ENCODE measurements at places on chromosomes 3 and 15. TPM values are rescaled to one million over a fixed set of nuclear protein-coding genes. Genes with fewer than 3 reads are reported as not detected.

The APOD gene
- polyA plus RNA-seq: not detected

The ALPK3 gene
- polyA plus RNA-seq: 0.03 TPM

DNA sequence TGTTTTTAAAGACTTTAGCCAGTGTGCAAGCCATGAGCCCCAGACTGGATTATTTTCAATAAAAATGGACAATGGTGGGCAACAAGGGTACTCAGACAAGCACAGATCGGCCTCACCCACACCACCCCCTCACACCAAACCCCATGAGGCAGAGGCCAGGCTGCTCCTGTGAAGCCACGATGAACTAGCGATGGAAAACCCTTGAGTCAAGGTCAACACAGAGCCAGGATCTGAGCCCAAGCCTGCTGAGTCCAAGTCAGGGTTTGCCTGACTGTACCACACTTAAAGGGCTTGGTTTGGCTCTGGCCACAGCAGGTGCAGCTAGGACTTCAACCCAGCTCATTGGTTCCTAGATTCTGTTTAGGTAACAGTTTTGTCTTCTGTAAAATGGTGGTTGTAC lies 131.5 kb upstream of the SLC2A2 start:
- H3K4me1 ChIP-seq: no peaks in the 10 kb centered on the region
- H3K4me3 ChIP-seq: no peak overlapping the region
- no peaks in the 10 kb centered on the region for H3K27me3 ChIP-seq
- no peak overlapping the region for H3K27ac ChIP-seq
- DNase-seq: no peak
- H3K36me3 ChIP-seq: peaks cover 38% of the 10 kb centered on the region

DNA sequence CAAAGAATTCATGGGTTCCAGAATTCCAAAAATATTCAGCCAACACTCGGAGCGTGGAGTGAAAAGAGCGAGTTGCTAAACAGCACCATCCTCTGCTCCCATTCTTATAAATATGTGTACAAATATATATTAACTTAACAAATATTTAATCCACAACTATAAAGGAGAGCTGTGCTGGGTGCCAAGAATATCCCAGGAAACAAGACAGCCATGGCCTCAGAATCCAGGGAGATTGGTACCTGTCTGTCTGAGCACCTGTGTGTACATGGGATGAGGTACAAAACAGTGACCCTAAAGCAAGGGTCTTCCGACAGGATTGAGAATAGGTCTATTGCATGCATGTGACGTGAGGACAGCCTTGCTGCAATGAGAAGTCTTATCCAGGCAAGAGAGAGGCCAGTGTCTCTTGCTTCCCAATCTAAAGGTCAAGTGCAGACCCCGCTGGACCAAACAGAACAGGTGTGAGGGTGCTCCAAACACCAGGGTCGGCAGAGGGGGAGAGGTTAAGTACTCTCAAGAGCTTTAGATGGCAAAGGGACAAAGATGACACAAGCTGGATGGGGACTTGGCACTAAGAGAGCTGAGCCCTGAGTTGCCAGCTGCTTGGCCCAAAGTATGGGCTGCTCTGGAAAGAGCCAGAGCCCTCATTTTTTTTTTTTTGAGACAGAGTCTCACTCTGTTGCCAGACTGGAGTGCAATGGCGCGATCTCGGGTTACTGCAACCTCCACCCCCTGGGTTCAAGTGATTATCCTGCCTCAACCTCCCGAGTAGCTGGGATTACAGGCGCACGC lies 36.2 kb downstream of the HOMER2 start:
- no peak overlapping the region for H3K4me3 ChIP-seq
- no peaks in the 10 kb centered on the region for H3K27me3 ChIP-seq
- DNase-seq: no peak
- no peak overlapping the region for H3K27ac ChIP-seq
- no peaks in the 10 kb centered on the region for H3K36me3 ChIP-seq

DNA sequence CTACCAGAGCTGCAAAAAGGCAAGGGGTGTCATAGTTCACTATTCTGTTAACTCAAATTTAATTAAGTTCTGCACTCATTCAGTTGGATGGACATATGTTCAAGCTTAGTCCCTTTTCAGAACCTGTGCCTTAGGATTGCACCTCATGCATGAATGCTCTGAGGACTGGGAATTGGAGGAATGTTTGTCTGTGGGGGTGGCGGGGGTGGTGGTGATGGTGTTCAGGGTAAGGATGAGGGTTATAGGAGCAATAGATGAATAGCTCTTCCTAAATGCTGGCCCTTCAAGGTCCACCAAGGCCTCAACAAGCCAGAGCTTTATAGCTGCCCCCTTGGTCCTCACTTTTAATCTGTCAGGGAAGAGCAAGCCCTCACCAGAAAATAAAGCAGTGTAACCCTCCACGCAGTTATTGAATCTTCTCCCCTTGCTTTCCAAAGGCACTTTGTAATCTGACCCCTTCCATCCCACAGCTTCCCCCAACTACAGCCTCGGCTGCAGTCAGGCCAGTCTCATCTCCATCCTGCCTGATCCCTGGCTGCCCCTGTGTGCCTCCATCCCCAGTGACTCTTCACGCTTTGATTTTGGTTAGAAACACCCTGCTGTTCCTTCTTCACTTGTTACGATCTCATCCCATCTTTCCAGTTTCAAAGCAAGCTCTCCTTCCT lies 221.6 kb upstream of the LMCD1 start:
- no peak overlapping the region for H3K27ac ChIP-seq
- H3K27me3 ChIP-seq: no peaks in the 10 kb centered on the region
- H3K4me3 ChIP-seq: no peak overlapping the region
- no peaks in the 10 kb centered on the region for H3K4me1 ChIP-seq

Data from CD8-positive, alpha-beta memory T cell (primary cell).